ENCODE measurements at places on chromosomes 12 and 14.

- DNase-seq, result no peak
These were observed 91.7 kb downstream of the GALC start for GRCh38 chr14:87901236-87901635.

DNA sequence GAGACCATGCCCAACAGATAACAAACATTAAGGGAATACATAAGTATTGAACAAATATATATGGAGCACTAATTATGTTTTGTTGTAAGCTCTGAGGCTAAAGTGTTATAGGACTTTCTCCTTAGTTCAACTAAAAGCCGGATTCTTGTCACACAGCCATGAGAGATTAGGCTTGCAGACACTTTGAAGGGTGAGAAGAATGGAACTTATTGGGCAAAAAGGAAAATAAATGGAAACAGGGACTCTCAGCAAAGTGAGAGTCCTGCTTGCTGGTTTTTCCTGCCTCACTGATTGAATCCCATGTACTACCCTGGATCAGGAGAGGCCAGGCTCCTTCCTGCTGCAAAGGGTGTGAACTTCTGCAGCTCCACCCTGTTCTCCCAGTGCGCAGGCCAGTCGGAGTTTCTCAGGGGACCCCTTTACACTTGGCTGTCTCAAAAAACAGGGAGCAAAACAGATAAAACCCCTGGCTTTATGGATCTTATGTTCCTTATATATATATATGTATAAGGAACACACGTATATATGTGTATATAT lies 77.1 kb upstream of the FUT8 start:
- DNase-seq, result no peak

DNA sequence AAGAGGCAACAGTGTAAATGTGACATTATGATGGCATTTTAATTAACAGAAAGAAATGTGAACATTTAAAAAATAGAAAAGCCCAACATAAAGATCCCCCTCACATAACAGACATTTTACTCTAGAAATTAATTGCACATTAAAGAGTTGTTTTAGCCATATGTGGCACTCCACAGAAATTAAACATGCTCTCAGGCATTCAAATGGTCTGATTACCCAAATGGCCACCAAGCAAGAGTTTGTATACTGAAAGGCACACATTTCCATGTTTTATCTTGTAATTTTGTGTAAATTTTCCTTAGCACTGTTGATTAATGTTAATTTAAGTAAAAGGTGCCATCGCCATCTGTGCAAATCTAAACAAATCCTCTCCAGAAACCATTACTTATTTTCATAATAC lies 43.5 kb downstream of the GTF2A1 start:
- DNase-seq, result no peak

GRCh38 chr14:91872517-91873470 lies 5.5 kb upstream of the TC2N start:
- DNase-seq, result no peak

- no peak for DNase-seq
These were observed 120.0 kb upstream of the MDM1 start for GRCh38 chr12:68452078-68452715.

- no peak for DNase-seq
These were observed 196.5 kb downstream of the AKAP6 start for GRCh38 chr14:32525591-32525990.
